ENCODE measurements at places on chromosomes 2 and 18.

DNA sequence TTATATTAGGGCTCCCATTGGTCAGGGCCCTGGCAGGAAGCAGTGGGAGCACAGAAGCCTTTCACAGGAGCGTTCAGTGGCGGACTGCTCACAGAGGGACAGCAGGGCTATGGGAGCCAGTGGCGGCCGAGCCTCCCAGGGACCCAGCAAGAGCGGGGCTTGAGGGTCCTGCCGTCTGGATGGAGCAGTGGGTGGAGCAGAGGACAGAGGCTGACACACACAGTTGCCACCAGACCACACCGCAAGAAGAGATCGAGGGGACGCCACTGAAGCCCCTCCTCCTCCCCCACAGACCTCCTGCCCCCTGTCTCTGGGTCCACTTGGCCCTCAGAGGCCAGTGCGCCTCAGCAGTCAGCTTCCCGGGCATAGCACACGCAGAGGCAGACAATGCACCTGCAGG is 39.3 kb downstream of the SALL3 start:
- no peak for DNase-seq

GRCh38 chr2:85259101-85259590 is 68.6 kb downstream of the TGOLN2 start:
- DNase-seq, result peak; percentile 42

GRCh38 chr2:168002021-168002553 is 245.3 kb downstream of the STK39 start:
- no peak for DNase-seq

- DNase-seq, result no peak
Observed at GRCh38 chr2:45839508-45840251, 188.2 kb downstream of the PRKCE start.

DNA sequence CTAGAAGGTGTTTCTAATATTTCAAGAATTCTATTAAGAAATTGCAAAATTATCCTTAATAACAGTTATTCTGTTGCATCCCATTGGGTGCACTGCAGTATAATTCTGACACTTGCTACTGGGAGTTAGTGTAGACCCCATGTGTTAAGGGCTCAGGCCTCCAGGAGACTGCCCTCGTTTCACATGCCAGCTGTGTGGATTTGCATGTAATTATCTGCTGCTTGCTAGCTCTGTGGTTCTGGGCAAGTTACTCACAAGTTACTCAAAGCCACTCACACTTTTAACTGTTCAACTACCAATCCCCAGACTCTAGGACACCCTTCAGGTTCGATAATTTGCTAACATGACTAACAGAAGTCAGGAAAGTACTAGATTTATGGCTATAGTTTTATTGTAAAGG is 38.6 kb downstream of the ST6GAL2 start:
- no peak for DNase-seq

DNA sequence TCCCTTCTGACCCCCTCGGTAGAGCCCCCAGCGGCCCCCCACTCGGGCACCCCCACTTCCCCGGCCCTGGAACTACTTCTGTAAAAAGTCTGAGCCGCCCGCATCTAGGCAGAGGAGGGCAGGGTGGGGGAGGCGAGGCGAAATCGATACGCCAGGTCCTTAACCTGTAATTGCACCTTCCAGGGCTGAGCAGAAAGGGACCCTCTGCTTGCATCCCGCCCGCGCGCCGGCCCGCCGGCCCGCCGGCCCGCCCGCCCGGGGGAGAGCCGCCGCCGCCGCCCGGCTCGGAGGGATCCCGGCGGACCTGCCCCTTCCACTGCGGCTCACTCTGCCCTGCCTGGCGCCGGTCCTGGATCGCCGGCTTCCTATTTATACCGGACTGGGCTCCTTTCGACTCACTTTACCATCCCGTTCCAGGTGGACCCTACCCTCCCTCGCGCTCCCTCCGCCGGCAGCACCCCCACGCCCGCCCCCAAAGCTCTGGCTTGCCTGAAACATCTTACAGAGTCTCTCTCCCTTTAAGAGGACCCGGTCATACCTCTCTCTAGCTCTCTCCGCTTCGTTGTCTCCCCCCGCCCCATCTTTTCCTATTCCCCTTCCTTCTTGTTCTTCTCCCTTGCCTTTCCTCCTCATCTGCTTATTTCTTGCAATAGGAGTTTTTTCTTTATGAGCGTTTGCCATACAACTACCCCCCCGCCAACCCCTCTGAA is 797 bp downstream of the KLHL14 start:
- no peak for DNase-seq

DNA sequence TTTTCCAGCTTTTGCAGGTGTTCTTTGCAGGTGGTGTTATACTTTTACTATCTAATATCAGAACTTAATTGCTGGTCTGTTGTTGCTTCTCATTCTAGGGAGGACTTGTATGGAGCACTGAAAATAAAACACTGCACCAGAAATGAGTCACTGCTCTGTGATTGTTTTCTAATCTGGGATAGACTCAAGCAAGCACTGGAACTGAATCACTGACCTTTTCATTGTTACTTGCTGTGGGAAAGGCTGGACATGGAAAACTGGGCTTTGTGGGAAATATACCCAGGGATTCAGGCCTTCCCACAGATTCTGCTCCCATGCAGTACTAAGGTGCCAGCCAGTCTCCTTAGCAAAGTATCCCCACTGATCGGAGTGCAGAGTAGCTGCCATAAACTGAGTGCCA is 470.0 kb upstream of the GCFC2 start:
- no peak for DNase-seq

DNA sequence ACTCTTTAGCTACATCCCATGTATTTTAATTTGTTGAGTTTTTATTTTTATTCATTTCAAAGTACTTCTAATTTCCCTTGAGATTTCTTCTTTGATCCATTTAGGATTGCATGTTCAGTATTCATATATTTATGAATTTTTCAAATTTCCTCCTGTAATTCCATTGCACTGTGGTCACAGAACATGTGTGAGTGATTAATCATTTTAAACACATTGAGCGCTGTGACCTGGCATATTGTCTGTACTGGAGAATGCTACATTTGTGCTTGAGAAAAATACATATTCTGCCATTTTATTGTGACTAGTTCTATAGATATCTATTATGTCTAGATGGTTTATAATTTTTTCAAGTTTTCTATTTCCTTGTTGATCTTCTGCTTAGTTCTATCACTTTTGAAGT is 353.7 kb downstream of the RAD51AP2 start:
- DNase-seq, result no peak

DNA sequence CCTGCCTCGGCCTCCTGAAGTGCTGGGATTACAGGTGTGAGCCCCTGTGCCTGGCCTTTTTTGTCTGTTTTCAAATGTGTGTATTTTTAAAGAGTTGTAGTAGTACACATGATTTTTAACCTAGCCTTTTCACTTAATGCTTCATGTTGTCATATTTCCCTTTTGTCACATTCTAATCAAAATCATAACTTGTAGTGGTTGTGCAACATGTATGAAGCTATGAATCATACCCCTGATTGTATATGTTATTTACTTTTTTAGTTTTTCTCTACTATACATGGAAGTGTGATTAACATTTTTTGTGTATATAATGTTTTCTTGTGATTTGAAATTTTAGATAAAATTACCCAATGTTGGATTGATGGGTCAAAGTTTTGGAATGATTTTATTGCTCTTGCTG is 8.5 kb downstream of the GEN1 start:
- DNase-seq, result no peak

DNA sequence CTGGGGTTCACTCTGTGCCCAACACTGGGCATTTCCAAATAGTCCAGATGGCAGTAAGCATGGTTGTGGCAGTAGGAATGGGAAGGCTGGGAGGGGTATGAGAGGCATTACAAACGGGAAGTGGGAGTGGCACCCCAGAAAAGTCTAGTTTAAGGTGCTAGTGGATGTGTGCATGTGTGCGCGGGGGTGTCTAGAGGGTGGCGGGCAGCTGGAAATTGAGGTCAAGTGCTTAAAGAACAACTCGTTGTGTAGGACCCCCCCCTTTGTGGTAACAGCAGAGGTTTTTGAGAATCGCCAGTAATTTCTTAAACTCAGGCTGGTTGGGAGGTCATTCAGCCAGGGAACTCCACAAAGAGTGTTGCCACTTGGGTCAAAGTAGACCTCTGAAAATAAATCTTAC is 69.9 kb downstream of the RHBDD1 start:
- DNase-seq, result no peak

DNA sequence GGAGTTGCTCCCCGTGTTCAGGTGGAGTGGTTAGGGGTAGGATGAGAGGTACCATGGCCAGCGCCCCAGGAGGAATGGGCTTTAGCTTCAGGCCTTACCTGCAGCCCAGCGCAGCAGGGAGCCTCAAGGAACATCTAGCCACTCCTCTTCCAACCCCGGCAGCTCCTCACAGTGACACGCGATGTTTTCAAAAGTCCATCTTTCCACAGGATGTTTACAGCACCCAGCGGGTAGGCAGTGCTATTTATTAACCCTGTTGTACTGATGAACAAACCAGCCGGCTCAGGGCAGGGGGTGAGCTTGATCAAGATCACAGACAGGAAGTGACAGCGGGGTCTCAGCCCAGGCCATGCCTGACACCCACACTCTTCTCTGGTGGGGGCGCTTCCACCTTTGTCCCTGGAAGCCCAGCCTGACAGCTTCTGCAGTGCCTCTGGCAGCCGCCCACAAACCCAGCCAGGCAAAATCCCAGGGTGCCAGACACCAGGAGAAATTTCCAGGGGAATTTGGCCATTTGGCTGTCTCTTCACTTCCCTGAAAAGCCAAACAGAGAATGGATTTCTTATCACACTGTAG is 18.4 kb upstream of the PRLH start:
- DNase-seq, result no peak

Measured in AG04449 (cell line).